ENCODE measurements at places on chromosomes 4 and X. TPM values are rescaled to one million over a fixed set of nuclear protein-coding genes. Genes with fewer than 3 reads are reported as not detected.

The GLOD5 gene
- not detected for total RNA-seq

The TCEAL2 gene
- not detected for total RNA-seq

The STATH gene
- not detected for total RNA-seq

The NAAA gene
- total RNA-seq = 13.4 TPM

The SYNPO2 gene
- 0.13 TPM for total RNA-seq

The SAP30 gene
- 11.1 TPM for total RNA-seq

- no peak for DNase-seq
These were observed 193.4 kb upstream of the NWD2 start for GRCh38 chr4:37051111-37051510.

DNA sequence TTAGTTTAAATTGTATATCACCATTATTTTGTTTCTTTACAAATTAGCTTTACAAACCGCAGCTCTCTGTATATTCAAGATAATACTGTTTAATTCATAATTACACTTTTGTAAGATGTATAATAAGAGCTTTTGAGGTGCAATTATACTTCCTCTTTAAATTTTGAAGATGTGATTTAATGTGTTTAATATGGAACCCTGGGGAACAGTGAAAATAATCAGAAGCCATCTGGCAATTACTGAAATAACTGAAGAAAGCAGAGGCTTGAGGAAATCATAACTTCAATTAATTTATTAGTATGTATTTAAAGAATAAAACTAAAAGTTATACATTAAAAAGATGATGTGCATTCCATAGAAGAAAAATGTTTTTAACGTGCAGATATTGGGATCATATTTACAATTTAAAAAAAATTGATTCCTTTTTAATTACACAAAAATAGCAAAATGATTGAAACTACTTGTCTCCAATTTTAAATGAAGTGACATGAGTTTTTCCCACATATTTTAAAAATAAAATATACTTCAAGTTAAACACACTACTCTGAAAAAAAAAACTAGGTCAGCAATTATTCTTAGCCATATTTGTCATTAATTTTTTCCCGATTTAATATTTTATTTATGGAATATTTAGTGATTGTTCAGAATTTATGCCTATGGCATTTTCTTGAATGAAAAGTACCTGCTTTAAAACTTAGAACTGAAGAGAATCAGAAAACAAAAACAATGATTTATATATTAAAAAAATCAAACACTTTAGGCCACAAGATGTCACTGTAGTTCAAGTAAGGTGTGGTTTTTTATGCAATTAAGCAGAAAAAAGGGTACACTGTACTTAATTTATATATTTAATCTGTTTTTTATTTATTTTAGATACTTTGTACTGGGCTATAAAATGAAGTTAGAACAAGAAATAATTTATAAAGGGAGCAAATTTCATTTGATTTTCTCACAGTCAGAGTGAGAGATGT, 942.7 kb upstream of the NDST4 start:
- DNase-seq = peak; percentile 33

GRCh38 chrX:35040871-35041270, 98.3 kb downstream of the FAM47B start:
- no peak for DNase-seq

GRCh38 chr4:99536848-99537247, 26.0 kb downstream of the C4orf17 start:
- no peak for DNase-seq
